ENCODE measurements at places on chromosomes 1 and 21.

GRCh38 chr1:195450794-195451193 is 1157.4 kb downstream of the KCNT2 start:
- no peak for DNase-seq

DNA sequence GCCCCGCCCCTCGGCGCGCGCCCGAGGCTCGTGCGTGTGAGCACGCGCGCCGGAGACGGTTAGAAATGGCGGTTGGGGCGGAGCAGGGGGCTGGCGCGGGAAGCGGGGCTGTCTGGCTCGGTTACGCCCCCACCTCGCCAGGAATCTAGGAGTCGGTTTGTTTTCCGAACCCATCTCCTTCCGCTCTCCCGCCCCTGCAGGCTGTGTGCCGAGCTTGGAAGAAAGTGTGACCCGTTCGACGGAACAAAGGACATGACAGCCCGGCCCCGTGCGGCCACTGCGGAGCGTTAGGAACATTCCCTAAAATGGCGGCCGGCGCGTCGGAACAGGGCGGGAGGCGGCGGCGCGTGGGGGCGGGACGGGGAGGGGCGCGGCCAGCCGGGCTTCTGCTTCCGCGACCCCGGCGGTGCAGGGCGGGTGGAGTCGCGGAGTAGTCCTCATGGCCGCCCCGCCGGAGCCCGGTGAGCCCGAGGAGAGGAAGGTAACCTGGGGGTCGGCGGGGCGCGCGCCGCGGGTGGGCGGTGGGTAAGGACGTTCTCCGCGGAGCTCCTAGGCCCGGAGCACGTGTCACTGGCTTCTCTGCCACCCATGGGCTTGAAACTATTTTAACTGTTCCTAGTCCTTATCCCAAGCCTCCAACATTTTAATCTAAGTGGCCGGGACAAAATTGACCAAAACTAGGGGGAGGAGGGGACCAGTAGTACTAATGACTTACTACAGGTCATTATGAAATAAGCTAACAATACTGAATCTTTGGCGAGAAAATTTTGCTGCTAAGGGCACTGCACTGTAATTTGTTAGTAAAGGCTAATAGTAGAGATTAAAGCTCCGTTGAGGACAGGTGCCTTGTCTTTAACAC is at the start of gene COX20:
COX20 (plus strand) TSS at position 383 of the 859 bp plus-strand sequence; CDS start at position 440, 57 bp downstream.
- DNase-seq: peak; percentile 80

GRCh38 chr1:2134621-2135307 is 59.8 kb downstream of the FAAP20 start:
- DNase-seq: no peak

DNA sequence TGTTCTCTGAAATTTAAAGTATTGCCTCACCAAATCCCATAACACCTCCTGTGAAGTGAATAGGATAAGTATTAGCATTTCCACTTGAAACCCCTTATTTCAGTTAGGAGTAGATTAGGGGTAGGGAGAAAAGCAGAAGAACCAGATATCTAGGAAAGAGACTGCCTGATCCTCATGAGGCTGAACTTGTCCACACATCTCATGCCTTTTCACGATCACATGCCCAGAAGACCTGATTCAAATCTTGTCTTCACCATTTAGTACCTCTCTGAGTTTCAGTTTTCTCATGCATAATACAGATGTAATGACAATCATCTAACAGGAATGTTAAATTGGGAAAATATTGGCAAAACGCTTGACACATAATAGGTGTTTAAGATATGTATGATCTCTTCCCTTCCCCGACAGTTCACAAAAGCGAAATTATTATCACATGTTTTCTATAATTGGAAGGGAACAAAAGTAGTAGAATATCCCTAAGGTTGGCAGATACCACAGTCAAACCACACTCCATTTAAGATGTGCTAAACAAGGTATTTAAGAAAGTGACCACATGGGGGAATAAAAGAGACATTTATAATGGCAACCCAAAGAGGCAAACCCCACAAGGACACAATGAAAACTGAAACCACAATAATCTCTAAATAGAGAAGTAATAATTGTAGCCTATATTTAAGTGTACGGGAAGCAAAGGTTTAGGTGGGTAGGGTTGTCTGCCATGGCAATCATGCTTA is 25.2 kb downstream of the GFI1 start:
- no peak for DNase-seq

All from cortex of kidney (tissue), 1 donor.